ENCODE measurements at places on chromosomes 6 and 20.

- ATAC-seq, result no peak
Observed at GRCh38 chr6:409370-409972, 17.9 kb downstream of the IRF4 start.

GRCh38 chr20:10739134-10739533, 65.3 kb upstream of the JAG1 start:
- no peak for ATAC-seq

GRCh38 chr6:144331491-144331969, 46.4 kb downstream of the UTRN start:
- ATAC-seq, result no peak

- ATAC-seq, result no peak
Observed at GRCh38 chr6:89818977-89819335, 638 bp downstream of the MDN1 start.

- no peak for ATAC-seq
Observed at GRCh38 chr6:13259393-13259792, 68.9 kb downstream of the TBC1D7 start.
